SHP77 treated with DMSO at 0.1 percent for 48 hours (cell line): ENCODE measurements at places on chromosomes 7 and 10.

GRCh38 chr10:123912466-123912865 lies 20.9 kb upstream of the CPXM2 start:
- DNase-seq = no peak

DNA sequence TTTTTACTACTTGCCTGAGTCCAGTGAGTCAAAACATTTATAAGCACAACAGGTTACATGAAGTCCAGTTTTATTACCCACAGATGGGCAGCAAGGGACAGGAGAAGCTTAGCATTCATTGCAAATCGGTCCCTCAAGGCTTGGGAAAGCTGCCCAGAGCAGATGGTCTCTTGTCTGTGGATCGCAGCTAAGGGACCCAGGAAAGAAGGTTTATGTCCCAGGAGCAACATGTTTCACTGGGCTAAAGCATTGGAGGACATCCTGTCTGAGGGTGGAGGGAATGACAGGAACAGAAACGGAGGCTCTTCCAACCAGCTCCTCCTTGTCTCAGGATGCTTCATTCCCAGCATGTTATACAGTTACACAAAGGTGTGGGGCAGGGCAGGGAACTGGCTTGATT lies 39.3 kb downstream of the TRIM24 start:
- DNase-seq = no peak

DNA sequence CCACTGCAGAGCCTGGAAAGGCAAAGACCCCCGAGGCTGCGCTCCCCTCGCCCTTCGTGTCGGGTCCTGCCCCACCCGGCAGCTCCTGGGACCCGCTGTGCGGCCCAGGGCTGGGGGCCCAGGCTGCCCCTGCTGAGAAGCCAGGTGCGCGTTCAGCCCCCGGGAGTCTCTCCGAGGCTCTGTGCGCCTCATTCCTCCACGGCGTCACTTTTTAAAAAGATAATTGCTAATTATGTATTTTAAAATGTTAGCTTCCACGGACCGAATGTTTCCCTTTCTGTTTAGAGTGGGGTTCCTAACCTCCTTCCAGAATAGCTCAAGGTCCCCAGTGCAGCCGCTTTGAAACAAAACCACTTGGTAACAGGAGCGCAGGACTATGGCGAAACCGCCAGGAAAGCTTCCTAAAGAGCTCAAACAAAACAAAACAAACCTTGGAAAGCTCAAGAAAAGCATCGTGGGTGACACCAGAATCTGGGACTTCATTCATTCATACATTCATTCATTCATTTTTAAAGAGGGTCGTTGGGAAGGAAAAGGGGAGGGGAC lies 45.6 kb downstream of the PDIA4 start:
- DNase-seq = no peak

GRCh38 chr7:158725506-158725800 lies 20.8 kb upstream of the NCAPG2 start:
- DNase-seq = no peak

DNA sequence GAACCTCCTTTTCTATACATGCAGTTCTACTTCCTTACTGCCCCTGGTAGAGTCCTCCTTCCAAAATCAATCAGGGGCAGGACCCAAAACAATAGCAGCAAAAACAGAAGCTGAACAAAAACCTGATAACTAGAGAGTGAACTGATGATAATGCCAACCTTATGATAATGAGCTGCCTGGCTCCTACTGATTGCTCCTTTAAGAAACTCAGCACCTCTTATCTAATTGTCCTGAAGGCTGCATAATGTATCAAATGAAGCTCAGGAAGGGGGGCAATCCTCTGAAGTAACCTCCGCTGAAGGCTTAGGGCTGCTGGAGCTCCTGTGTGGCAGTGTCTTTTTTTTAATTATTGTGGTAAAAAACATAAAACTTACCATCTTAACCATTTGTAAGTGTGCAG lies 257.0 kb downstream of the PHTF2 start:
- DNase-seq = no peak

GRCh38 chr7:44398953-44399574 lies 73.7 kb upstream of the CAMK2B start:
- peak; percentile 47 for DNase-seq

DNA sequence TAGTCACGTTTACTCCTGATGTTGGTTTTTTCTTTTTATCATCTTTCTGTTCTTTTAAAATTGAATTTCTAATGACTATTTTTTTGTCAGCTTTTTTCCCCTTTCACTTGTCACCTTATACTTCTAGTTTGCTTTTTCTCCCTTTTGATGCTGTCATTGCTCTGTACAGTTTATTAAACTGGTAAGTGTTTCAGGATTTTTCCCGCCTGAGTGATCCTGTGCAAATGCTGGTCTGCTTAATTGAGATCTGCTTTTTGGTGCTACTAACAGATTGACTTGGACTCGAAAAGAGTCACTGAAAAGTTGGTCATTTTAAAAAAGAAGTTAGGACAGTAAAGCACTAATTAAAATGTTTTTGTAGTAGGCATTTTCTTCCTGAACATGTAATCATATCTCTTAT lies 95.2 kb downstream of the PHTF2 start:
- DNase-seq = no peak

- DNase-seq = no peak
Observed at GRCh38 chr7:36523371-36524101, 133.9 kb downstream of the ANLN start.

DNA sequence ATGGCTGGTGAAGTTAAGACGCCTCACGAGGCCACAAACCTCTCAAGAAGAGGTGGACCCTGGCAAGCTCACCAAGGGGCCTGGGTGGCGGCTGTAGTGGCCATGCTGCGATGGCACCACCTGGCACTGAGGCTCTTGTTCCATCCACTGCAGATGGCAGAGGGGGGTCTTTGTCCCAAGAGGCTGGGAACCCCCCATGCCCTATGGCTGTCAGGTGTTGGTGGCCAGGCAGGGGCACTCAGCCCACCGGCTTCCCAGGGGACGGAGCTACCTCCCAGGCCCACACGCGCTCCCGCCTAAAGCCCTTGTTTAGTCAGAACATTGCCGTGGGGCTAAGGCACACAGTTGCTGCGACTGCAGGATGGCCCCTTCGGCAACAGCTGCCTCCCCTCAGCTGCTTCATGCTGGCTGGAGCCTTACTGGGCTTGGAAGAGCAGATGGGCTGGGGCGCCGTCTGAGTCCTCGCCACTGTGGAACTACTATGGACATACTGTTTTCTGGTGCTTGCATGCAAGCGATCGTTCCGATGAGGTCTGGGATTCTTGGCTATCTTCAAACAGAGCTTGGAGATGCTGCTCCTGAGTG lies 46.8 kb downstream of the DPYSL4 start:
- no peak for DNase-seq

- DNase-seq = no peak
Observed at GRCh38 chr7:39827571-39827970, 122.5 kb upstream of the CDK13 start.

DNA sequence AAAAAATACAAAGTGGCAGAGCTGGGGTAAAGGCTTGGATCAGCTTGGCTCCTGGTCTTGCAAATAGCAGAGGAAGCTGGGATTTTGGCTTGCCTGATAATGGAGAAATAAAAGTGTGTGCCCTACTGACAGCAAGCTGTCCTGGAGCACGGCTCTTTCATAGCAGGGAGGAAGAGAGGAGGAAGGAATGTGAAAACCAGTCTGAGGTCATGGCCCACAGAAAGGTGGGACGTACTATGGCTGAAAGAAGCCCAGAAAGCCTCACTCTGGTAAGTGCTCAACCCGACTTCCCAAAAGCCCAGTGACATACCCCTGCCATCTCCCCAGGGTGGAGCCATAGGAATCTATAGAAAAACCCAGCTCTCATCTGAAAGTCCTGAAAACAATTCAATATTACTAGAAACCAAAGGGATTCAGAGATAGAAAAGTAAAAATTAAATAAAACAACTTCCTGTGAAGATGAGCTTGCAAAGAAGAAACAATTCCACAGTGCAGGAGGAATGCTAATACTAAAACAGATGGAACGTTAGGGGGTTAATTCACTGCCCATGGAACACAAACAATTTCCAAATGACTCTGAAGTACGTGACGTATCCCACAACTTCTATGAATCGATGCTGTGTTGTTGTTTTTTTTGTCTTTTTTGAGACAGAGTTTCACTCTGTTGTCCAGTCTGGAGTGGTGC lies 246.7 kb upstream of the PTN start:
- no peak for DNase-seq

DNA sequence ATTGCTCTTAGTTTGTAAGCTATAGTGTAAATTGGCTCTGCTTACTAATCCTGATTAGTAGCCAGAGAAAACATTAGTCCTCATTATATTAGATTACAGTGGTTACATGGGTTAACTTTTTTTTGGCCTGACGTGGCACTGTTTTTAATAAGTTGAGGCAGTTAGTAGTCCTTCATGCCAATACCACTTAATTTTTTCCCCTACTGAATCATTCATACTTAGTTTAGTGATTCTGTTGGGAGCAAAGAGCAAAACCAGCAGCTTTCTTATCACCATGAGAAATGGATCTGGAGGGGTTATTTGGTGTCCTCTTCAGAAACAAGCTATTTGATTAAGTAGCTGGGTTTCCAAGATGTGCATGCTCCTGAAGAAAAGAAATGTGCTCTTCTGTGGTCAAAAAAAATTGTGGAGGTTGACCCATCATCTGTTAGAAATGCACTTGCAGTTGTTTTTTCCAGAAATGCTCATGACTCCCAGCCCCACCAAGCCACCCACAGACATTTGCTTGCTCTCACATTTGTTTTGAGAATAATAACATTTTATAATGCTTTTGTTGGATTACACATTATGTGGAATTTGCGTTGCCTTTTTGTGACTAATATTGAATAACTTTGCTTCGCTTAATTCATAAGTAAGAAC lies 258.5 kb downstream of the HDAC9 start:
- DNase-seq = no peak
